ENCODE measurements at places on chromosomes 3 and 15.

DNA sequence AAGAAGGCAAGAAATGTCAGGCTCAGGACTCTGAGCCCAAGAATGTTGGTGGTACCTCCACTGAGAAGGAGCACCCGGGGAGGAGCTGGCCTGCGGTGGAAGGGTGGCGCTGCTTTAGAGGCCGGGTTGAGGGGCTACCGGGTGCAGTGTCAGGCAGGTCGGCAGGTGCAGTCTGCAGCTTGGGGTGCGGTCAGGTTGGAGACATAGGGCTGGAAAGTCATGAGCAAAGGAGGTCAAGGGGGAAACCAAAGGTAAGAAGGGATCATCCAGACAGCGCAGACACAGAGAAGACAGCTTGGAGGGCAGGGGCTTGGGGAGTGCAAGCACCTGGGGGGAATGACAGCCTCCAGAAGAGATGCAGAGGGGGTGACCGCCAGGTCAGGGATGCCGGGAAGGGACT lies 274.4 kb upstream of the LYSMD4 start:
- no peak for DNase-seq
- no peaks in the 10 kb centered on the region for H3K4me1 ChIP-seq
- no peaks in the 10 kb centered on the region for H3K27me3 ChIP-seq
- no peak overlapping the region for H3K4me3 ChIP-seq
- H3K36me3 ChIP-seq, result no peaks in the 10 kb centered on the region

DNA sequence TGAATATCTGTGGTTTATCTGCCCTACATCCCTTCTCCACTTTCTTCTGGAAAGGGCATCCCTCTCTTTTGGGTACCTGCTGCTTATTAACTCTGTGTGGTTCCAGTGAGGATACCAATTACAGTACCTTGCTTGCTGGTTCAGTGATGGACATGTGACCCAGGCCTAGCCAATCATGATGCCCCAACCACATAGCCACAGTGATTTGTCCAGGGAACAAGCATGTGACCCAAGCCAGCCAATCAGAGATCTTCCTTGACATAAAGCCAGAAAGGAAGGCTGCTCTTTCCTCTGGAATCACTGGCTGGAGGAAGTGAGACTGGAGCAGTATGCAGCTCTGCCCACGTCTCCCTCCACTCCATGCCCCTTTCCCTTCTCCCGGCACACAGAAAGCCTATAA lies 10.9 kb upstream of the TMEM158 start:
- H3K27me3 ChIP-seq, result peaks cover 27% of the 10 kb centered on the region
- peaks cover 4% of the 10 kb centered on the region for H3K4me1 ChIP-seq
- no peak overlapping the region for H3K27ac ChIP-seq
- no peak overlapping the region for H3K4me3 ChIP-seq
- DNase-seq, result no peak

DNA sequence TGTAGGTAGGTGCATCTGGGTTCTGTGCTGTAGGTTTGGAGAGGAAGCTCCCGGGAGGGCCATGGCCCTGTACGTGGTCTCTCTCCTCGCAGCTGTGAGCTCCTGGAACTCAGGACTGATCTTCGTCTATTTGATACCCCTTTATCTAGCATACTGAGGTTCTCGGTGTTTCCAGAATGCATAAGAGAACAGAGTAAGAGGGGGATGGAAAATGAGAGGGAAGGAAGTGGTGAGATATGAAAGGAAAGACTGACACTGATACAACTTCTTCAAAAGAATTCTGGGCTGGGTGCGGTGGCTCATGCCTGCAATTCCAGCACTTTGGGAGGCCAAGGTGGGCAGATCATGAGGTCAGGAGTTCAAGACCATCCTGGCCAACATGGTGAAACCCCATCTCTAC lies 90.7 kb downstream of the CHRD start:
- H3K36me3 ChIP-seq, result peaks cover 3% of the 10 kb centered on the region
- DNase-seq, result no peak
- H3K27ac ChIP-seq, result no peak overlapping the region

- no peaks in the 10 kb centered on the region for H3K36me3 ChIP-seq
- no peaks in the 10 kb centered on the region for H3K4me1 ChIP-seq
- no peaks in the 10 kb centered on the region for H3K27me3 ChIP-seq
- DNase-seq, result no peak
- no peak overlapping the region for H3K4me3 ChIP-seq
These were observed 533.1 kb upstream of the NAALADL2 start for GRCh38 chr3:174325834-174326700.

GRCh38 chr3:56612146-56612545 lies 55.2 kb downstream of the CCDC66 start:
- H3K27ac ChIP-seq, result peak overlapping the region; percentile 4
- H3K4me3 ChIP-seq, result peak overlapping the region; percentile 63
- no peaks in the 10 kb centered on the region for H3K27me3 ChIP-seq
- peaks cover 48% of the 10 kb centered on the region for H3K4me1 ChIP-seq
- H3K36me3 ChIP-seq, result peaks cover 8% of the 10 kb centered on the region

- peak overlapping the region; percentile 45 for H3K27ac ChIP-seq
- peaks cover 8% of the 10 kb centered on the region for H3K4me1 ChIP-seq
- peak overlapping the region; percentile 84 for H3K4me3 ChIP-seq
- H3K27me3 ChIP-seq, result no peaks in the 10 kb centered on the region
- no peaks in the 10 kb centered on the region for H3K36me3 ChIP-seq
These were observed 643 bp downstream of the CDAN1 start for GRCh38 chr15:42736178-42736792.

- DNase-seq, result no peak
- peaks cover 17% of the 10 kb centered on the region for H3K36me3 ChIP-seq
- H3K4me1 ChIP-seq, result peaks cover 5% of the 10 kb centered on the region
- no peak overlapping the region for H3K4me3 ChIP-seq
- H3K27me3 ChIP-seq, result no peaks in the 10 kb centered on the region
- peak overlapping the region; percentile 19 for H3K27ac ChIP-seq
These were observed 12.0 kb upstream of the PODXL2 start for GRCh38 chr3:127616836-127617605.

GRCh38 chr15:78216276-78217104 lies 17.9 kb downstream of the ACSBG1 start:
- no peaks in the 10 kb centered on the region for H3K36me3 ChIP-seq
- DNase-seq, result no peak
- no peak overlapping the region for H3K27ac ChIP-seq
- no peak overlapping the region for H3K4me3 ChIP-seq
- peaks cover 5% of the 10 kb centered on the region for H3K4me1 ChIP-seq

DNA sequence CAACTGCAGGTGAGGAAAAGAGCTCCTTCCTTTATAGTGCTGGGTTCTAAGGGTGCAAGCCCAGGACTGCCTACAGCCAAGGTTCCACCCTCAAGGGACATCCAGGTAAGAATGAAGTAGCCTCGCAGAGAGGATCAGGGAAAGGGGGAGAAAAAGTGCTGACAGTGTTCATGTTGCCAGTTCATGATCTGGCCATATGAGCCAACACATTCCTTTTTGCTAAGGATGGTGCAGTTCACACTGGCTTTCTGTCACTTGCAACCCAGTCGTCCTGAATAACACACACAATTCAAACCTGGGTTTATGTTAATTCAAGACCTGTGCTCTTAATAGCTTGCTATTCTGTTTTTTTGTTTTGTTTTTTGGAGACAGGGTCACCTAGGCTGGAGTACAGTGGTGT lies 9.0 kb downstream of the CLN6 start:
- H3K27ac ChIP-seq, result no peak overlapping the region
- DNase-seq, result no peak
- no peaks in the 10 kb centered on the region for H3K36me3 ChIP-seq
- no peaks in the 10 kb centered on the region for H3K27me3 ChIP-seq
- H3K4me3 ChIP-seq, result no peak overlapping the region

- no peaks in the 10 kb centered on the region for H3K27me3 ChIP-seq
- H3K27ac ChIP-seq, result peak overlapping the region; percentile 78
- no peak for DNase-seq
- H3K4me3 ChIP-seq, result peak overlapping the region; percentile 62
These were observed 90.8 kb downstream of the CRTC3 start for GRCh38 chr15:90620379-90621067.

- H3K4me1 ChIP-seq, result peaks cover 53% of the 10 kb centered on the region
- peak overlapping the region; percentile 96 for H3K4me3 ChIP-seq
- DNase-seq, result peak; percentile 23
- H3K27me3 ChIP-seq, result no peaks in the 10 kb centered on the region
These were observed 792 bp downstream of the GABPB1 start for GRCh38 chr15:50353975-50354837.

GRCh38 chr3:79368403-79368802 lies 399.4 kb downstream of the ROBO1 start:
- H3K4me1 ChIP-seq, result no peaks in the 10 kb centered on the region
- H3K27me3 ChIP-seq, result no peaks in the 10 kb centered on the region
- DNase-seq, result no peak
- no peaks in the 10 kb centered on the region for H3K36me3 ChIP-seq
- H3K4me3 ChIP-seq, result no peak overlapping the region

DNA sequence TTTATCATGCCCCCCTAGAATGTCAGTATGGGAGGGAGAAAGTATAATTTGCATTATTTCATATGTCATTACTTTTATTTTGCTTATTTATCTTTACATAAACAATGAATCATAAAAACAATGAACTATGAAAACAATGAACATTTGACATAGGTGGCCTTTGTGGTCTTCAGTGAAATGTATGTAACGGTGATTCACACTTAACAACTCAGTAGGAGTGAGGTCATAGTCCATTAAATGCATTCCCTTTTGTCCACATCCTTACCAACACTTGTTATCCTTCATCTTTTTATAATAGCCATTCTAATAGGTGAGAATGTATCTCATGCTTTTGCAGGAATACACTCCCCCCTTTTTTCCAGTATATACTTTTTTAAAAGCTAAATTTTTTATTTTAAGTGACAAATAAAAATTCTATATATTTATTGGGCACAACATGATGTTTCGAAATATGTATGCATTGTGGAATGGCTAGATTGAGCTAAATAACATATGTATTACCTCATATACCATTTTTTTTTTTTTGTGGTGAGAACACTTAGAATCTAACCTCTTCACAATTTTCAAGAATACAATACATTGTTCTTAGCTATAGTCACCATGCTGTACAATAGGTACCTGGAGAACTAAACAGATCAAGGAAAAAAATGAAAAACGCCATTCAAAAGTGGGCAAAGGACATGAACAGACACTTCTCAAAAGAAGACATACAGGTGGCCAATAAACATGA lies 189.5 kb downstream of the WDR72 start:
- no peaks in the 10 kb centered on the region for H3K27me3 ChIP-seq
- H3K27ac ChIP-seq, result no peak overlapping the region
- H3K4me1 ChIP-seq, result no peaks in the 10 kb centered on the region
- H3K4me3 ChIP-seq, result no peak overlapping the region
- DNase-seq, result no peak
- H3K36me3 ChIP-seq, result no peaks in the 10 kb centered on the region

- no peak overlapping the region for H3K27ac ChIP-seq
- peaks cover 11% of the 10 kb centered on the region for H3K4me1 ChIP-seq
- no peak overlapping the region for H3K4me3 ChIP-seq
- DNase-seq, result no peak
These were observed 35.6 kb upstream of the SPTSSB start for GRCh38 chr3:161406594-161407555.

DNA sequence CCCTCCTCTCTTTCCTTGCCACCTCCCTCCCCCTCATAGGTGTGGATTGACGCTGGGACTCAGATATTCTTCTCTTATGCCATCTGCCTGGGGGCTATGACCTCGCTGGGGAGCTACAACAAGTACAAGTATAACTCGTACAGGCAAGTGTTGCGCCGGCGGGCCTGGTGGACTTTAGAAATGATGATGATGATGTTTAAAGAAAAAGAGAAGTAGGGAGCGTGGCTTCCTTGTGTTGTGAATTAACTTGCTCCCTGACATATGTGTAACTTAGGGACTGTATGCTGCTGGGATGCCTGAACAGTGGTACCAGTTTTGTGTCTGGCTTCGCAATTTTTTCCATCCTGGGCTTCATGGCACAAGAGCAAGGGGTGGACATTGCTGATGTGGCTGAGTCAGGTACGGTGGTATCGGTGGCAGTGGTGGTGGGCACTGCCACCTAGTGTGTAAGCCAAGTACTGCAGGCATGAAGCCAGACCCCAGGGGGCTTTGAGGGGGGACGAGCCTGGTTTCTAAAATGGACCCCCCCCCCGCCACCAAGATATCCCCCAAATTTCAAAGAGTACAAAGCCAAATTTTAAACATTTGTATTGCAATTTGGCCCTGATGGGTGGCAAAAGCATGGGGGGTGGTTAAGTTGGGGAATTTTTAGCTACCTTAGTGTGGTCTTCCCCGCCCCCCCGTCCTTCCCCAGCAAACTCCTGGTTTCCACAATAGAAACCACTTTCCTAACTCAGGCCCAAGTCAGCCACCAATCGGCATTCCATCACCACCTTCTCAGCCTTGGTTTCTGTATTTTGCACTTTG lies 65.6 kb downstream of the SLC6A6 start:
- peak; percentile 44 for DNase-seq
- no peaks in the 10 kb centered on the region for H3K27me3 ChIP-seq
- no peaks in the 10 kb centered on the region for H3K36me3 ChIP-seq
- peak overlapping the region; percentile 14 for H3K27ac ChIP-seq

GRCh38 chr3:18087988-18088387 lies 337.2 kb downstream of the SATB1 start:
- no peak overlapping the region for H3K27ac ChIP-seq
- H3K4me1 ChIP-seq, result peaks cover 10% of the 10 kb centered on the region
- peaks cover 22% of the 10 kb centered on the region for H3K27me3 ChIP-seq
- no peak for DNase-seq
- no peak overlapping the region for H3K4me3 ChIP-seq

GRCh38 chr3:78977073-78977472 lies 790.7 kb downstream of the ROBO1 start:
- H3K27ac ChIP-seq, result no peak overlapping the region
- no peaks in the 10 kb centered on the region for H3K36me3 ChIP-seq
- H3K27me3 ChIP-seq, result no peaks in the 10 kb centered on the region
- H3K4me3 ChIP-seq, result no peak overlapping the region
- H3K4me1 ChIP-seq, result no peaks in the 10 kb centered on the region

DNA sequence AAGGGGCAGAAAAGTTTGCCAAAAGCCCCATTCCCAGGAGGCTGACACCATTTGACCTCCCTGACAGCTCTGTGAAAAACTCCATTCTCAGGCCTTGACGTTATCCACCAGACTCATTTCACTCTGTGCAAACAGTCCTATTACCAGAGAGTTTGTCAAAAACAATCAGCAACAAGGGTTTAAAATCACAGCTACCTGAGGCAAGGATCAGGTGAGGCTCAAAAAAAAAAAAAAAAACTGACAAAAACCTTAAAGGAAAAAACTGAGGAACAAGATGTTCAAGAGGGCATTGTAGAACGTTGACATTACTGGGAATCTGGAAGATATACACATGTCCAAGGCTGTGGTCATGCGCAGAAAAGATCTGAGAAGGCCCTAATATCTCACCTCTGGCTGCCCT lies 11.4 kb downstream of the AVEN start:
- no peak overlapping the region for H3K27ac ChIP-seq
- H3K4me3 ChIP-seq, result no peak overlapping the region
- H3K36me3 ChIP-seq, result no peaks in the 10 kb centered on the region
- no peak for DNase-seq
- H3K4me1 ChIP-seq, result peaks cover 4% of the 10 kb centered on the region
- H3K27me3 ChIP-seq, result no peaks in the 10 kb centered on the region

DNA sequence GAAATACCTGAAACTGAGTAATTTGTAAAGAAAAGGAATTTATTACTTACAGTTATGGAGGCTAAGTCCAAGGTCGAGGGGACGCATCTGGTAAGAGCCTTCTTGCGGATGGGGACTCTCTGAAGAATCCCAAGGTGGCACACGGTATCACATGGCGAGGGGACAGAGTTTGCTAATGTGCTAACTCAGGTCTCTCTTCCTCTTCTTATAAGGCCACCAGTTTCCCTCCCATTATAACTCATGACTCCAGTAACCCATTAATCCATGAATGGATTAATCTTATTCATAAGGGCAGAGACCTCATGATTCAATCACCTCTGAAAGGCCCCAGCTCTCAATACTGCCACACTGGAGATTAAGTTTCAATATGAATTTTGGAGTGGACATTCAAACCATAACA lies 15.7 kb downstream of the ZBED2 start:
- H3K36me3 ChIP-seq, result peaks cover 17% of the 10 kb centered on the region
- no peak overlapping the region for H3K4me3 ChIP-seq
- peaks cover 39% of the 10 kb centered on the region for H3K4me1 ChIP-seq
- DNase-seq, result no peak
- peak overlapping the region; percentile 65 for H3K27ac ChIP-seq
